ENCODE measurements at places on chromosomes 6 and 20.

GRCh38 chr6:10101551-10102252 lies 313.2 kb downstream of the TFAP2A start:
- no peak for DNase-seq

DNA sequence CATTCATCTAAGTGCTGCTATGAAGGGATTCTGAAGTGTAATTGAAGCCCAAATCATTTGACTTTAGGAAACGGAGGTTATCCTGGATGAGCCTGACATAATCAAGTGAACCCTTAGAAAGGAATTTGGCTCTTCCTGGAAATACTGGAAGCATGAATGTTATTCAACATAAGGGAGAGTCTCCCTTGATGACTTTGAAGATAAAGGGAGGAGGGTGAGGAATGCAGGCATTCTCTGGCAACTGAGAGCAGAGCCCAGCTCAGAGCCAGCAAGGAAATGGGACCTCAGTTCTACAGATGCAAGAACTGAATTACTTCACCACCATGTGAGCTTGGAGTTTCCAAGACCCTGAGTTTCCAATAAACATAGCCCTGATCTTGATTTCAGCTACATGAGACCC lies 168.2 kb downstream of the DLL1 start:
- DNase-seq, result no peak

- no peak for DNase-seq
These were observed 54.7 kb upstream of the PDE7B start for GRCh38 chr6:135796643-135797305.

DNA sequence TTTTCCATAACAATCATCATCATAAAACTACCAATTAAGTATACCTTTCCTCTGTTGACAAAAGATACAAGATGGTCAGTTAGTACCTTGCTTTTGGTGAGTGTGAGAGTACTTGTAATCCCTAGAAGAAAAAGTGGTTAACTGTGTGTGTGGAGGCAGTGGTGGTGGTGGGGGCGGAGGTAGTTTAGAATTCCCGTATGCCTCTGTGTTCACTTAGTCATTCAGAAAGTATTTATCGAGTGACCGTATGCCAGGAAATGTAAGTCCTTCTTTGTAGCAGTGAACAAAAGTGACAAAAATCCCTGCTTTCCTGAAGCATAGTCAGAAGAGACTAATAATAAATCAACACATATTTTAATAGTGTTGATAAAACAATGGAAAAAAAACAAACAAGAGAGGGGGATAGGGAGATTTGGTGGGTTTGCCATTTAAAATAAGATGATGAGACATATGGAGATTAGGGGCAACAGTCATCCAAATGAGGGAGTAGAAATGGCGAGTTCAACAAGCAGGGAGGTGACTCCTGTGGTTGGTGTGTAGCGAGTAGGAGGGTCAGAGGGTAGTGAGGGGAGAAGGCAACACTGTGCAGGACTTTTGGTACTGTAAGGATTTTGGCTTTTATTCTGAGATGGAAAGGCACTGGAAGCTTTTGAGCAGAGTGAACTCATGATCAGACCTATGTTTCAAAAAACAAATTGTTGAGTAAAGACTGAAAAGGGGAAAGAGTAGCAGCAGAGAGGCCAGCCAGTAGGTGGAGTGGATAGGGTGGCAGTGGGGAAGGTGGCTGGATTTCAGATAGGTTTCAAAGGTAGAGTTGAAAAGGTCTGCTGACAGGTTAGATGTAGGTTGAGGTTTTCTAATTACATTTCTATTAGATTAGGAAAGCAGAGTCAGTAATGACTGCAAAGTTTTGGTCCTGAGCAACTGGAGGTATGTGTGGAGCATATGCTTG lies 40.3 kb upstream of the SIM1 start:
- DNase-seq, result no peak

DNA sequence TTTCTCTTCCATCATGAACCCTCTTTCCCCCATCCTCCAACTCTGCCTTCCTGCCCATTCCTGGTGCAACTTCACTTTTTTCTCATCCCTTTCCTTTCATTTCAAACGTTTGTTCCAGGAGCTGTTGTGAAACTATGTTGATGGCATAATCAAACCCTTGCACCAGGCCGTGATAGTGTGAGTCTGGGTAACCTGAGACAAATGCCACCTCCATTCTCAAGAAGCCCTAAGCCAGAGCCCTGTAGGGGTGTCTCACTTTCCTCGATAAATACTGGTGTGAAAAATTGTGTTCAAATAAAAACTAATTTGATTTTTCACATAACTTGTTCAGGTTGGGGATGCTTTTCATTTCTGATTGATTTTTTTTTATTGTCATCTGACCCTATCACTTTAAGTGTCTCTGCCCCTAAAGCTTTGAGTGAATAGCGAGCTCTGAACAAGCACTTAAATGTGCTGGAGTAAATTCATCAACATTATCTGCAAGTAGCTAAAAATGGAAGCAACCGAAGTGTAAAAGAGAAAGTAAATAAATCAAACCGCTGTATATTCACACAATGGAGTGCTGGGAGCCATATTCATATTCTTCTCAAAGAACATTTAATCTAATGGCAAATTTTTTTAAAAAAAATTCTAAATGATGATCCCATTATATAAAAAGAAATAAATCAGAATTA lies 303.1 kb upstream of the CDYL start:
- no peak for DNase-seq

GRCh38 chr20:24407151-24407550 lies 62.3 kb upstream of the SYNDIG1 start:
- no peak for DNase-seq

- DNase-seq, result no peak
These were observed 68.0 kb downstream of the CLVS2 start for GRCh38 chr6:123064038-123064437.

GRCh38 chr6:88538130-88538706 lies 372.1 kb upstream of the CNR1 start:
- no peak for DNase-seq

- DNase-seq, result no peak
These were observed 11.9 kb upstream of the PLAGL1 start for GRCh38 chr6:144019929-144020328.

- no peak for DNase-seq
These were observed 131.7 kb downstream of the PXDC1 start for GRCh38 chr6:3619800-3620199.

DNA sequence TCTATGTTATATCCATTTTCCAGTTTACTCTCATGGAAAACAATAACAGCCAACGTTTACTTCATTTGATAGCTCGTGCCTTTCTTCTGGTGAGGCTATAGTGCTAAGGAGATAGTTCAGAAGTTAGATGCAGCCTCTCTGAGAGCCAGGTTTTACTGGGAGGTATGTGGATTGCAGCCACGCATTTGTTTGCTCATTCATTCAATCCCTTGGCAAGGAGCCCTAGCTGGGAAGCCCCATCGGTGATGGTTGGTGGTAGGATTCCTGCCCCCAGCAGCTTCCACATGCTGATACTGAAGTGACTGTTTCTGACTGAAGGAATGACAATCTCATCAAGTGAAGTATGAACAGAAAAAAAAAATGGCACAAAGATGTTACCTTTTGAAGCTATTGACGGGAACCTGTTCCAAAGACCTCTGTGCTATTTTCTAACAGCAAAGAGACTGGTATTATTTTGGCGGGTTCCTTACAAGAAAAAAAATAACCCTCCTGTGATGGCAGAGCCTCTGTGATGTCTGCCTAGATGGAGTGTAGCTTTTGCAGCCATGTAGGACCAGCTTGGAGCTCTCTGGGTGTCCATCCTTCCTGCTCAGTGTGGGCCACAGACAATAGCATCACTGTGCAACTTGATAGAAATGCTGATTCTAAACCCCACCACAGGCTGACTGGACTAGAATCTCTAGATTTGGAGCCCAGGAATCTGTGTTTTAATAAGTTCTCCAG lies 30.6 kb downstream of the SNAP25 start:
- no peak for DNase-seq

All from stimulated activated CD4-positive, alpha-beta T cell treated with anti-CD3 and anti-CD28 coated beads, Interleukin-15, amount 100 ng/mL, for 1 hour (primary cell).